Esophagus squamous epithelium (tissue), 5 donors: ENCODE measurements at places on chromosomes 2 and 18.

- no peak for DNase-seq
These were observed 336.7 kb downstream of the LPIN1 start for GRCh38 chr2:12083081-12083581.

GRCh38 chr2:152497481-152498052 is 162.6 kb downstream of the FMNL2 start:
- DNase-seq = no peak

DNA sequence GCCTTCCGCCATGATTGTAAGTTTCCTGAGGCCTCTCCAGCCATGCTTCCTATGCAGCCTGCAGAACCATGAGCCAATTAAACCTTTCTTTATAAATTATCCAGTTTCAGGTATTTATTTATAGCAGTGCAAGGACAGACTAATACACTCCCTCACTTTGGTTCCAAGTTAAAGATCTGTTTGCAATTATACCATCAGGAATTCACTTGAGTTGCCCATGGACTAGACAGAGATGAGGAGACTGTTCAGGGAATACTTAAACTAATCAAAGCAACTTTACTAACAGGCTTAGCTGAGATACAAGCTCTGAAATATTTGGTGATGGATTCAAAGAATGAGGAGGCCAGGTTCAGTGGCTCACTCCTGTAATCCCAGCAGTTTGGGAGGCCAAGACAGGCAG is 190.0 kb downstream of the MTCL1 start:
- no peak for DNase-seq

GRCh38 chr2:64437883-64438282 is 16.1 kb upstream of the LGALSL start:
- no peak for DNase-seq

DNA sequence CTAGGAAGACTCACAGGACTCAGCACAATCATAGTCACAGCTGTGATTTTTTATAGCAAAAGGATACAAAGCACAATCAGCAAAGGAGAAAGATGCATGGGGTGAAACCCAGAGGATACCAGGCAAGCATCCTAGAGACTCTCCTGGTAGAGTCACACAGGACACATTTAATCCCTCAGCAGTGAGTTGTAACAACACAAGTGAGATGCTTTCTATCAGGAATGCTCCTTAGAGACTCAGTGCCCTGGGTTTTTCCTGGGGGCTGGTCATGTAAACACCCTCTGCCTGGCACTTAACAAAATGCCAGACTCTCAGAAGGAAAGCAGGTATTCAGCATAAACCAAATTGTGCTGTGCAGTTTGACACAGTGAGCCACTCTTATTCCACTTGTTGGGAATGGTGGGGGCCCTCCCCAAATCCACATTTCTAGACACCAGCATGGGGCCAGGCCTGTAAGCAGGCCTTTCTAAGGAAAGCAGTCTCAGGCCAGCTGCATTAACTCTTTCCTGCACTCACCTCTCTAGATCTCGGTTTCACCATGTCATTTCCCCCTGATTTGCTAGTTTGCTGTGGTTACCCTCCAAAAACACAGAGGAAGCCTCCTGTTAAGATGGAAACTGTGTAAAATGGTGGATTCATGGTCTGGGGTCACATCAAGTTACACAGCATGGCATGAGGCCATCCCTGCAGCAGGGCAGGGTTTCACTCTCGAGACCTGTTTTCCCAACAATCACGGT is 16.9 kb upstream of the RNU4ATAC start:
- DNase-seq = no peak

DNA sequence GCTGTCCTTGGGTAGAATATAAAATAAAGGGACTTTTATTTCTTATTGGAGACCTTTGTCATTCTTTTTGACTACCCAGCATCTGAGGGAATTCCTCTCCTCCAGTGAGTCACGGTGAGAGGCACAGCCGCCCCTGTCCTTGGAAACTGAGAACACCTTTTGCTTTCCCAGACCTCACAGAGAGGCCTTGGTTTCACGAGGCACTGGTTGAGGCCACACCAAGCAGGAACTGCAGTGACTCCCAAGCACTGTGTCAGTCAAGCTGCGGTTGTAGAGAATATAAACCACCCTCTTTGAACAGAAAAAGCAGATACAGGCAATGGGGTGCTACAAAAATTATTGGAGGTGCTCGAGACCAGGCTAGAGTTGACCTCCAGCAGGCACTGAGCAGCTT is 16.4 kb downstream of the PRKAG3 start:
- DNase-seq = no peak

GRCh38 chr2:168671932-168672331 is 130.5 kb upstream of the NOSTRIN start:
- DNase-seq = no peak

- no peak for DNase-seq
These were observed 141.8 kb upstream of the CTNNA2 start for GRCh38 chr2:79370976-79371538.

- no peak for DNase-seq
These were observed 105.1 kb upstream of the PXDN start for GRCh38 chr2:1849450-1849849.
